ENCODE measurements at places on chromosomes 1 and 21. TPM values are rescaled to one million over a fixed set of nuclear protein-coding genes. Genes with fewer than 3 reads are reported as not detected.

- DNase-seq = no peak
Observed at GRCh38 chr1:203120325-203121153, 7.0 kb upstream of the ADORA1 start.

GRCh38 chr1:192546596-192547190, 28.9 kb upstream of the RGS1 start:
- DNase-seq = peak; percentile 56

- no peak for DNase-seq
Observed at GRCh38 chr21:42461185-42461520, 34.9 kb downstream of the RSPH1 start.

DNA sequence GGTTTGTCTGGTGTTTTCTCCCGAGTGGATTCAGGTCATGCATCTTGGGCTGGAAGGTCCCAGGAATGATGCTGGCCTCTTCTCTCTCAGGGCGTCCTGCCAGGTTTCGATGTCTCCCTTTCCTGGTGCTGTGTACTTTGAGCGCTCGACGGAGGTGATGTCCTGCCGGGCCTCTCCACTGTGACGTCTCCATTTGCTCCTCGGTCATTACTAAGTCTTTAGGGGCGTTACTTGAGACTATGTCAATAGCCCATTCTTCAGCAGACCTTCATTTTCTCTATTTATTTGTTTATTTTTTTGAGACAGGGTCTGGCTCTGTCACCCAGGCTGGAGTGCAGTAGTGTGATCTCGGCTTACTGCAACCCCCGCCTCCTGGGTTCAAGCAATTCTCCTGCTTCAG, 37.2 kb upstream of the TNFRSF1B start:
- no peak for DNase-seq

DNA sequence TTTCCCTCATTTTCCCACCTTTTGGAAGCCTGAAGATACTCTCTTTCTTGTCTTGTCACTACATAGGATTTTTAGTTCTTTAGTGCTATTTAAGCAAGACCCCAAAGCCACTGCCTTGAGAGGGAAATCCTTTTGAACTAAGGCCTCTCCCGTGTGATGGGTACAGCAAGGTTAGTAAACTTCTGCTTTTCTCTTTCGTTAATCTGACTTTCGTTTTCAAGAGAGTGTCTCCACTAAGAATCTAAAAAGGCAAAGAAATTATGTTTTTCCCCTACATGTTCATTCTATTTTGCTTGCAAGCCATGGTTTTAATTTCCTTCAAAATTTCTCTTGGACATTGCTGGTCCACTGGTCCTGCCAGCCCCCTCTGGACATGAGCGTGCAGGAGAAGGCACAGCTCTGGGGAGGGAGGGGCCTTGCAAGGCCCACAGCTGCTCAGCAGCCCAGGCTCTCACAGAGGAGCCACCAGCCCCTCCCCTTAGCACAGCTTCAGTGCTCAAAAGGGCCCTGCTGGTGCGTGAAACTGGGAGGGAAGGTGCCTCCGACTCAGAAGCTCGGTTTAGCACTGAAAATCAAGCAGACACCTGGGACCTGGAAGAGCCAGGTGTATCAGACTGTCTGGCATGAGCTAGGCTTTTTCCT, 210.9 kb upstream of the GALNT2 start:
- DNase-seq = no peak

Gene PADI6
- not detected for total RNA-seq

DNA sequence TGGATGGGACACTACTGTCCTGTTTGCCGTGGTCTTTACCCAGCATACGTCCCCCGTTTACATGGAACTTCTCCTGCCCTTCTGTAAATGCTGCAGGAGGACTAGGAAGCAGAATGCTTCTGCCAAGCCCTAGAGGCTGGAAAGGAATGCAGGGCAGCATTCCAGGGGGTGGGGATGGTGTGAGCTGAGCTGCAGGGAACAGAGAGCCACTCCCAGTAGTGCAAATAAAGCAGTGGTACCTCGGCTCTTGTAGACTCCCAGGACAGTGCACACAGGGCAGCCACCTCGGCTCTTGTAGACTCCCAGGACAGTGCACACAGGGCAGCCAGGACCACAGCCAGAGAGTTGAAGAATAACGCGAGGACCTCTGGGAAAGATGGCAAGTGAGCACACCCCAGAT, 35.4 kb downstream of the PTPRU start:
- peak; percentile 84 for DNase-seq

- DNase-seq = no peak
Observed at GRCh38 chr1:17642169-17642568, 102.7 kb downstream of the ARHGEF10L start.

DNA sequence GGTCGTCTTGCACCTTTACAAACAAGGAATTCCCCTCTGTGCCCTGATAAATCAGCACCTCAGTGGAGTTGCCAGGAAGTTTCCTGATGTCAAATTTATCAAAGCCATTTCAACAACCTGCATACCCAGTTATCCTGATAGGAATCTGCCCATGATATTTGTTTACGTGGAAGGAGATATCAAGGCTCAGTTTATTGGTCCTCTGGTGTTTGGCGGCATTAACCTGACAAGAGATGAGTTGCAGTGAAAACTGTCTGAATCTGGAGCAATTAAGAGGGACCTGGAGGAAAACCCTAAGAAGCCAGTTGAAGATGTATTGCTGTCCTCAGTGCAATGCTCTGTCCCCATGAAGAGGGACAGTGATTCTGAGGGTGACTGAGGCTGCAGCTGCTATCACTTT, 38.3 kb downstream of the ZFYVE9 start:
- DNase-seq = no peak

Gene CD34
- not detected for total RNA-seq

DNA sequence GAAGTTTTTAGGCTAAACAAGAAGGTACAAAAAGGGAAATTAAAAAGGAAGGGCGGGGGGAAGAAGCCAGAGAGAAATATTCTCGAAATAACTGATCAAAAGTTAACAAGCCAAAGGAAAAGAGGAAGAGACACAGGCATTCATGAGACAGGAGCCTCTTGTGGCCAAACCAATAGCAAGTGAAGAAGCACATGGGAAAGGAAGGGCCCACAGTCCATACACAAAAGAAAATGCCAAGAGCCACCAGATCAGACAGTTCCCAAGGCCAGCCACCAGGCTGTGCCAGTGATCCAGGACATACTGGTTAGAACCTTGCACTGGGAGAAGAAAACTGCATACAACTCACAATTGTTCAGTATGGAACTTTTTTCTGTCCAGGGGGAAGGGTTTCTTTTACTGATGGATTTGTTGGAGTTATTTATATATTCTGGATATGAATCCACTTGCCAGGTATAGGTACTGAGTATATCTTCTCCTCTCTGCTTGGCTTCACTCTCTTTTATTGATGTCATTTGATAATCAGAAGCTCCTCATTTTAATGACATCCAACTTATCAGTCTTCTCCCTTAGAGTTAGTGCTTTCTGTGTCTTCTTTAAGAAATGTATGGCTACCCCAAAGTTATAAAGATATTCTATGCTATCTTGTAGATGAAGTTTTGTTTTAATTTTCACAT, 76.8 kb downstream of the CD46 start:
- DNase-seq = peak; percentile 56

GRCh38 chr1:171218661-171219060, 29.6 kb upstream of the FMO1 start:
- no peak for DNase-seq

- DNase-seq = no peak
Observed at GRCh38 chr1:208595236-208595635, 351.1 kb upstream of the PLXNA2 start.

- peak; percentile 53 for DNase-seq
Observed at GRCh38 chr1:1777583-1777899, 729 bp downstream of the NADK start.

DNA sequence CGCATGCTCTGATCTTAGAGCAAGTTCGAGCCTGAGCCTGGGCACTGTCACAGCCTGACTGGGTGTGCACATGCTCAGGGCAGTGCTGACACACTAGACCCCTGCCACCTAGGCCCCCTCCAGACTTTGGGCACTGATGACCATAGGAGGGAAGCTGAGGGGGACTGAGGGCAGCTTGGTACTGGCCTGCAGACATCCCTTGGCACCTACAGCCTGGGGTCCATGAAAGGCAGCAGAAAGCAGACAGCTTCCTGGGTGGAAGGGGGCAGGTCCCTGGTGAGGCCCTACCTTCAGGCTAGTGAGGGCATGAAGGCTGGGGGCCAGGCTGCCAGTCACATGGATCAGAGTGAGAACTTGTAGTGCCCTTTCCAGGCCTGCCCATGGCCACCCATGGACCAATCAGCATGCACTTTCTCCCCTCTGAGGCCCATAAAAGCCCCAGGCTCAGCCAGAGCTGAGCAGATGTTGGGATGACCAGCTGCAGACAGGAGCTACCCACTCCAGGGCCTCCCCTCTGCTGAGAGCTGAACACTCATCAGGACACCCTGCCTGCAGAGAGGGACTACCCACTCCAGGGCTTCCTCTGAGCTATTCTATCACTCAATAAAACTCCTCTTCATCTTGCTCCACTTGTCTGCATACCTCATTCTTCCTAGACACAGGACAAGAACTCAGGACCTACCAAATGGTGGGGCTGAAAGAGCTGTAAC, 680.8 kb downstream of the MATN1 start:
- no peak for DNase-seq

DNA sequence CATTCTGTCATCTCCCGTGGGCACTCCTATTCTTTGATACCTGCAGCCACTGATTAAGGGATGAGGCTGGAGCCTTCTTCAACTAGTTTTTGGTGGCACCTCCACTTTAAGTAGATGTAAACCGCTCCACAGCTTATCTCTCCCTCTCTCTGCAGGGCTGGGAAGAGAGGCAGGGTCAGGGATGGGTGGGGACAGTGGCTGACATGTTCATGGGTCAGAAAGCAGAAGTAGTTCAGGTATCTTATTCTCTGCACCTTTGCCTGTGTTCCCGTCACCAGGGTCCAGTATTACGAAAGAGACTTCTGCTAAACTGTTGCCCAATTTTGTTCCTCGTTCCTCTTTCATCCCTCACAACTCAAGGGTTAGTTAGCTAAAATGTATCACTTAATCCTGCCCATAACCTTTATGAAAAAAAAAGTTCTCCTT, 51.7 kb upstream of the EDEM3 start:
- no peak for DNase-seq

DNA sequence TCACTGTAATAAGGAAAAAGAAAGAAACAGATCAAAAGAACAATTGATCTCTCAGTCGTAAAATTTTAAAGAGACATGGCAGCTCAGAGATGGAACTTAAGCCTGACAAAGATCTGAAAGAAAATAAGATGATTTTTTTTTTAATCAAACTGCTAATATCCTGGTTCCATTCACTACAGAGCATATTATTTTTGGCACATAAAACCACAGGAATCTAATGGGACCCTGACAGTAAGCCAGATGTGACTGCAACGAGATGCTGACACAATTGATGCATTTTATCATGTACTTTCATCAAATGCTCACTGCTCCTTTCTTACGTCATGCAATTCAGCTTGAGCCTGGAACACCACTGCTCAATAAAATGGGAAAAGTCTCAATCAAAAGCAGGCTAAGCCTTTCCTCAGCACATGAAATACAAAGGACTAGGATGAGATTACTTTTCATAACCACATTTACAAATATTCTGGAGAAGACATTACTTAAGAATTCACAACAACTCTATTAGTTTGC, 16.6 kb downstream of the GPATCH2 start:
- no peak for DNase-seq

DNA sequence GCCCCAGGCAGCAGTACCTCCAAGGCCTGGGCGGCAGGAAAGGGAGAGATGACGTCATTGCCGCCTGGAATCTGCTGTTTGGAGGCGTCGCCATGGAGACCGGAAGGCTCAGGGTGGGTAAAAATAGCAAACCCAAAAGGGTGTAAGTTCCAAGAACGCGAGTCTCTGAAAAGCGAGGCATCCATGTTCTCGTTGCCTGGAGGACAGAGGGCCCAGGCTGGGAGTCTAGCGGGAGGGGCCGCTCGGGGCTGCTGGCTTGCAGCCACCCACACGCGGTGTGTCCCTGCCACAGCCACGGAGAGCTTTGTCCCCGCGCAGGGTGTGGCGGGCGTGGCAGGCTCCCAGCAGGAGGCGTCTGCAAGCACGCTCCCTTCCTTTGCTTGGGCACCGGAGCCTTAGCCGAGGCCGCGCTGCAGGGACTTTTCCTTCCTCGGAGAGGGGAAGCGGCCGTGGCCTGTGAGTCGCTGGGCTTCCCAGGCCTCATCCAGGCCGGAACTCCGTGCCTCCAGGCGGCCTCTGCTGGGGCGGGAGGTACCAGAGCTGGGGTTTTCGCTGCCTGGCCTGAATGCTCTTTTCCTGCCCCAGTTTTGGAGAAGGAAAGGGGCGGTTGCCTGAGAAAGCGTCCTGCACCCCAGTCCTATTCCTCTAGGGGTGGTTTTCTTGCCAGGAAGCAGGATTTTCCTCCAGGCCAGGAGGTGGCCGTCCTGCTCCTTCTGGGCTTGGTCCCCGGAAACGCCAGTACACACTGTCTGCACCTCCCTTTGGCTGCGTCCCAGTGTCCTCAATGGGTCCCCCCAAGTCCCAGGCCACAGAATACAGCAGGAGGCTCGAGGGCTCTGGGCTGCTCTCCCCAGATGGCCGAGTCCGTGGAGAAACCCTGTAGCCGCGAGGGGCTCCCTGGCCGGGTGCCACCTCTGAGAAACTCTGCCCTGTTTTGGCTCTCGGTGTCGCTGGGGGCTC, 15.3 kb upstream of the SKI start:
- peak; percentile 84 for DNase-seq

DNA sequence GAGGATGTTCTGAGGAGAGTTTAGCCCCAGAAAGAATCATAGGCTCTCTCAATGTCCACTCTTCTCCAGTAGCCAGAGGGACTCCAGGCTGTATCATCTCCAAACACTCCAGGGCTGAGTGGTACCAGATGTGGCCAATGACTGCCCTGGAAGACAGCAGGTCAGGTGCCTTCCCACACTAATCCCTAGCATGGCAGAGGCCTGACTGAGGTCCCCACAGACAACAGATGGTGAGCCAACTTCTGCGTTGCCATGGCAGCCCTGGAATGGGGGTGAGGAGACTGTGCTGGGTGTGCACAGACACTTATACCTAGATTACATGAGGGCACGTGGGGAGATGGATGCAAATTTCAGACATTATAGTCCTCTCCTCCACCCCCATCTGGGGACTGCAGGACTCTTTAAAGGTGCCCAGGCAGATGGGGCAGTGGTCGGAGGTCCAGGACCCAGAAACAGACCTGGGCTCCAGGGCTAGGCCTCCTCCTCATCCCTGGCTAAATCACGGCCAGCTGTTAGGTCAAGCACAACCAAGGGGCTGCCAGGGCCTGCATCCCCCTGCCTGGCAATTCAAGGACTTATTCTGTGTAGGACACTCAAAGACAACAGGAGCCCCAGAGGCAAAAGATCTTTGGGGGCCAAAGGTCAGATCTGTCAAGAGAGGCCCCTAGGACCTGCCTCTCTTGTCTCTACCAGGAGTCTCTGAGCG, 42.9 kb downstream of the CAMK2N1 start:
- DNase-seq = no peak

Gene POGZ
- 63.3 TPM for total RNA-seq

DNA sequence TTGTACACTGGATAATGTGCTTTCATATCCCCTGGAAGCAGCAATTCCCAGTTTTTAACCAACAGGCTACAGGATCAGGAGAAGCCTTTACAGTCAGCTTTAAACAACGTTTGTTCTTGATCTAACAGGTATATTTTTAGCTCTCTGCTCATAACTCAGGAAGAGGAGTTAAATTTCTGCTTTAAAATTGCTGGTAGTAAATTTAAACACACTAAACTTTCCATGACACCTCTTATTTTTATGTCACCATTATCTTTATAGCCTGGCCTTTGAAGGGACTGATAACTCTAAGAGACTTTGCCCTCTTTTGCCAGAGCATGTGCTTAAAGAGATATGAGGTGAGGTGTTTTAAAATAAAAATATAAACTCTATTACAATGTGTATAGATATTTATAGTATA, 119.6 kb upstream of the BRINP3 start:
- DNase-seq = no peak

- DNase-seq = no peak
Observed at GRCh38 chr21:42373196-42373907, 7.0 kb upstream of the TFF1 start.

Gene PEX14
- 28.3 TPM for total RNA-seq

- DNase-seq = no peak
Observed at GRCh38 chr1:147079400-147080005, 92.8 kb downstream of the PRKAB2 start.
